Esophagus squamous epithelium (tissue), 5 donors: ENCODE measurements at places on chromosomes 3 and 15. TPM values are rescaled to one million over a fixed set of nuclear protein-coding genes. Genes with fewer than 3 reads are reported as not detected.

The MYEF2 gene
- not detected for total RNA-seq

The FOXL2NB gene
- total RNA-seq, result 0.57 TPM

The HGD gene
- total RNA-seq, result not detected

The ACOX2 gene
- total RNA-seq, result 14.1 TPM

The NMNAT3 gene
- total RNA-seq, result 7.6 TPM

The TJP1 gene
- 69.6 TPM for total RNA-seq

The AP3B2 gene
- not detected for total RNA-seq

The CPNE4 gene
- not detected for total RNA-seq

The CHST2 gene
- 1.6 TPM for total RNA-seq

The GATM gene
- 13.4 TPM for total RNA-seq

The MYO5C gene
- 25.5 TPM for total RNA-seq
